Pancreas (tissue), 10 donors: ENCODE measurements at places on chromosomes 5 and 9. TPM values are rescaled to one million over a fixed set of nuclear protein-coding genes. Genes with fewer than 3 reads are reported as not detected.
A peak's percentile ranks its signal among the peaks of the same experiment; 100 is the strongest.

DNA sequence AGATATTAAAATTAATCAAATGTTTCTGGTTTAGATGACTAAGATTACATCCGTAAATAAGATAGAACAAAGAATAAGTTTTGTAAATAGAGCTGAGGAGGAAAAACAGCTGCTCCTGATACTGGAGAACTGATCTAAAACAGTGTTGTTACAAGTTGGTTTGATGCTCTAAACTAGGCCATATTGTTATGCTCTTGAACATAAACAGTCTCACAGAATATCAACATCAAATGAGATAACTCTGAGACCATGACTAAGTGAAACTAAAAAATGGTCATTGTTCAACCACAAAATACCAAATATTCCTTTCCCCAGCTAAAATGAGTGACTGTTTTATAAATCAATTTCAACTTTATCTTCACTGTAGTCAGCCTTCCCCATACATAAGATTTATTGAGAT lies 16.5 kb upstream of the SRFBP1 start:
- DNase-seq = no peak
- H3K36me3 ChIP-seq = no peaks in the 10 kb centered on the region
- no peaks in the 10 kb centered on the region for H3K4me1 ChIP-seq
- H3K4me3 ChIP-seq = no peak overlapping the region
- no peak overlapping the region for H3K27ac ChIP-seq

GRCh38 chr9:33510262-33511183 lies 13.5 kb upstream of the ANKRD18B start:
- H3K36me3 ChIP-seq = no peaks in the 10 kb centered on the region
- peak overlapping the region; percentile 85 for H3K27ac ChIP-seq
- peak overlapping the region; percentile 51 for H3K4me3 ChIP-seq
- DNase-seq = peak; percentile 80
- H3K27me3 ChIP-seq = no peaks in the 10 kb centered on the region

GRCh38 chr5:53749621-53750020 lies 189.2 kb downstream of the NDUFS4 start:
- H3K4me1 ChIP-seq = no peaks in the 10 kb centered on the region
- H3K27ac ChIP-seq = no peak overlapping the region
- no peaks in the 10 kb centered on the region for H3K27me3 ChIP-seq
- H3K36me3 ChIP-seq = no peaks in the 10 kb centered on the region

DNA sequence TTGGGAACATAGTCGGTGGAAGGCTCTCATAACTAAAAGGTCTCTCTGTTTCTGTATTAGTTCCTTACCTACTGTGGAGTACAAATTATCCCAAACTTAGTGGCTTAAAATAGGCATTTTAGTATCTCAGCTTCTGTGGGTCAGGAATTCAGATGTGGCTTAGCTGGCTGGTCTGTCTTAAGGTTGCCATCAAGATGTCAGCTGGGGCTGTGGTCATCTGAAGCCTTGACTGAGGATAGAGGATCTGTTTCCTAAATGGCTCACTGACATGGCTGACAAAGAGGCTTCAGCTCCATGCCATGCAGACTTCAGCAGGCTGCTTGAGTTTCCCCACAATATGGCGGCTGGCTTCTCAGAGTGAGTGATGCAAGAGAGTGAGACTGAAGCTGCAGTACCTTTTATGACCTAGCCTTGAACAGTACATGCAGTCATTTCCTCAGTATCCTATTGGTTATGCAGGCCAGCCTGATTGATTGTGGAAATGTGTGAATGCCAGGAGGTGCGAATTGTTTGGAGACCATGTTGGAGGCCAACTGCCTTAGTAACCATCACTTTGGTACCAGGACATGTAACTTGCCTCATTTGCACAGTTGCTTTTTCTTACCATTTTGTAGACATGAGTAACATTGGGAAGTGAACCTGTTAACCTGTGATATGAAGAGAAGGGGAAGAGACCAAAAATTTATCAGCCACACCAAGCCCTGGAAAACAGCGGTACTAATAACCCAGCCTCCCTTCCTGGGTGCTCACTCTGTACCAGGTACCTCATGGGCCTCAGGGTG lies 152.8 kb upstream of the IER5L start:
- H3K4me3 ChIP-seq = no peak overlapping the region
- H3K27ac ChIP-seq = no peak overlapping the region
- no peaks in the 10 kb centered on the region for H3K27me3 ChIP-seq
- DNase-seq = no peak
- H3K36me3 ChIP-seq = no peaks in the 10 kb centered on the region

DNA sequence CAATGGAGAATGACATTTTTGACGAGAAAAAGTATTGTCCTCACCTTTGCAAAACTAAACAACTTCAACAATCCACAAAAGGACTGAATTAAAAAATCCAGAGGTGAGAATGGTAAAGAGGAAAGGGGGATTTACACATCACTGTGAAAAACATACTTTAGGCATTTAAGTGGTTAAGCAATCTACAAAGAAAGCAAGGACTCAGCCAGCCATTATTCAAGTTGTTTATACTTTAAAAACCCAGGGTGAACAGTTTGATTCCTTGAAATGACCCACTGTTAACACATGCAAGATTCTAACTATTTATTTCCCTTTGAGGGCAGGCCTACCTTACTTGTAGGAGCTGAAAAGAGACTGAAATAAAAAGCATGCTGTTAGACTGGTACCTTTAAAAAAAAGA lies 29.3 kb downstream of the TUT7 start:
- H3K4me3 ChIP-seq = no peak overlapping the region
- no peaks in the 10 kb centered on the region for H3K4me1 ChIP-seq

DNA sequence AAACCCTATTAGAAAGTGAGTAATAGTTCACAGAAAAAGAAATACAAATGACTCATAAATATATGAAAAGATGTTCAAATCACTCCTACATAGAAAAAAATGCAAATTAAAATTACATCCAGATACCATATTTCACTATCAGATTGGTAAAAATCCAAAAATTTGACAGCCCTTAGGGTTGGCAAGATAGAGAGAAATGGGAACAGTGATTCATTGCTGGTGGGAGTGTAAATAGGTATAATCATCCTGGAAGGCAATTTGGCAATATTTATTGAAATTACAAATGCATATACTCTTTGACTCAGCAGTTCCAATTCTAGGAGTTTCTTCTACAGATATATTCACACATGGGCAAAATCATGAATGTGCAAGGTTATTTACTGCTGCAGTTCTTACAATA lies 273.5 kb downstream of the NR2F1-AS1 start:
- H3K36me3 ChIP-seq = no peaks in the 10 kb centered on the region
- no peak overlapping the region for H3K4me3 ChIP-seq
- no peaks in the 10 kb centered on the region for H3K4me1 ChIP-seq
- no peak overlapping the region for H3K27ac ChIP-seq

GRCh38 chr5:177466861-177467260 lies 6.6 kb downstream of the DBN1 start:
- no peak for DNase-seq
- H3K27me3 ChIP-seq = no peaks in the 10 kb centered on the region
- no peak overlapping the region for H3K27ac ChIP-seq
- no peak overlapping the region for H3K4me3 ChIP-seq
- no peaks in the 10 kb centered on the region for H3K36me3 ChIP-seq

- no peak for DNase-seq
- H3K27ac ChIP-seq = no peak overlapping the region
- no peaks in the 10 kb centered on the region for H3K27me3 ChIP-seq
Measured at GRCh38 chr9:115133649-115134048, 15.7 kb upstream of the TNC start.

PCDHGA6 gene
- 1.8 TPM for total RNA-seq

OBP2B gene
- not detected for total RNA-seq

IFNA6 gene
- not detected for total RNA-seq

MSMP gene
- not detected for total RNA-seq
